ENCODE measurements at places on chromosomes 4 and X.

DNA sequence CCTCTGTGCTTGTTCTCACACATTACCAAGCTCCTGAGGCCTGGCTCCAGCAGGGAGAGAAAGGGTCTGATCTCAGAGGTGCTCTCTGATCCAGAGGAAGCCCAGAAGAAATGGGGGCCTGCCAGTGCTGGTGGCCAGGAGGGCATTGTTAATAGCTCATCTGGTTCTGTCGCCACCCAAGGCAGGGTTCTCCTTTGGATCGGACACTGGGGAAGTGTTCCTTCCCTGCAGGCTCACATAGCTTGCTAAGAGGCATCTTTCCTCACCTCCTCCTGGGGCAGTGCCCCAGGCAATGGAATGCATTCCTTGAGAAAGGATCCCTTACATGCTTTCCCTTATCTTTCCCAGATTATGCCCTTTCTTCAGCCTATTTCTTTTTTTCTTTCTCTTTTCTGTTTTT is 53.8 kb downstream of the RBM47 start:
- DNase-seq, result no peak

GRCh38 chr4:122045533-122045932 is 93.7 kb upstream of the TRPC3 start:
- DNase-seq, result no peak

DNA sequence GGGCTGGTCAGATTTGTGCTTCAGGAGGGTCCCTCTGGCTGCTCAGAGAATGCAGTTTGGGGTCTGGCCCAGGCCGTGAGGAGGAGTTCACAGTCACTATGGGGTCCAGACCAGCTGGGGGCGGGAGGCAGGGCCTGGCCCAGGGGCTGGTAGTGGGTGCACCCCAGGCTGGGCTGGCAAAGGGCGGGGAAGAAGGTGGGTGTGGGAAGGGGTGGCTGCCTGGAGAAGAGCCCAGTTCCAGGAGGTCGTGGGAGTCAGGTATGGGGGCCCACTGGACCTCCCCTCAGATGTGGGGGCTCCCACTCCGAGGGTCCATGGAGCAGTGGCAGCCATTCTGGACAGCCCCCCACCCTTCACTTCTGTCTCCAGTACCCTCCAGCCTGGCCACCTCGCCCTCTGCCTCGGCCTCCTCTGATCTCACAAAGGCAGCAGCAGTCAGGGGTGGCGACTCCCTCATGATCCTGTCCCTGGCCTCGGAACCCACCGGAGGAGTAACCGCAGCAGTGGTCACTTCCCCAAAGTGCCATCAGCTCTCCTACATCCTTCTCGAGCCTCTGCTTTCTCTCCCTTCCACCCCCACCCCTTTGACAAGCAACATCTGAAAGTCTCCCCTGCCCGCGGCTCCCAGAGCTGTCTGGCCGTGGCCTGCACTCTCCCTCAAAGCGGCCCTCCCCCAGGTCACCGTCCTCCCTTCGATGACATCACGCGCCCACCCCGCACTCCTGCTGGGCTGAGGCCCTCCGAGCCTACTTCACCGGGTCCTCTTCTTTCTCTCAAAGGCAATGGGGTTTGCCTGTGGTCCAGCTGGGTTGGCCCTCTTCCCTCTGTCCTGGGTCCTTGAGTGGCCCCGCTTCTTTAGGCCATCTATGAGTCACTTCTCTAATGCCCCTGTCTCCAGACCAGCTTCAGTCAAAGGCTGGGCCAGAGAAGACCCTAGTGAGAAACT is 1.7 kb upstream of the SLC6A8 start:
- peak; percentile 43 for DNase-seq

DNA sequence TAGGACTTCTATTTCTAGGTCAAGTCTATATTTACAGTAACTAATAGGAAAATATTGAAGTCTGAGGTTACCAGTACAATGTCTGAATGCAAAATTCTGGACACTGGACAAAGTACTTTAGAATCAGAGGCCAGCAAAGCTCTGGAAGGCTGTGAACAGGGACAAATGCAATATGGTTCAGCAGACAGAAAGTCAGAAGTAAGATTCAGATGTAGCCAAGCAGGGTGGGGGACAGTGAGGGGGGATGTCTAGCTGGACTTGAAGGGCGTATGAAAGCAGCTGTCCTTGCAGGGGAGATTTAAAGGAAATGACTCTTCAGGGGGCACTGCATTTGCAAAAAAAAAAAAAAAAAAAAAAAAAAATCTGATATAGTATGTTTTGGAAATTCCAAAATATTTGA is 2.9 kb downstream of the SORBS2 start:
- DNase-seq, result no peak

- DNase-seq, result no peak
These were observed 692.6 kb downstream of the RAB28 start for GRCh38 chr4:12791536-12791935.

GRCh38 chrX:14801136-14801535 is 71.7 kb downstream of the FANCB start:
- no peak for DNase-seq

All from SK-N-DZ (cell line).